ENCODE measurements at places on chromosomes 4 and X. TPM values are rescaled to one million over a fixed set of nuclear protein-coding genes. Genes with fewer than 3 reads are reported as not detected.

FREM3 gene
- total RNA-seq: 0.09 TPM

SLC7A11 gene
- 10.1 TPM for total RNA-seq

SLC10A7 gene
- total RNA-seq: 11.7 TPM

TMPRSS11B gene
- total RNA-seq: not detected

GLUD2 gene
- 0.43 TPM for total RNA-seq

OSTC gene
- 270 TPM for total RNA-seq

SPANXN4 gene
- not detected for total RNA-seq

WNK3 gene
- 0.26 TPM for total RNA-seq

HSFX3 gene
- total RNA-seq: not detected

OPN1MW gene
- 0.17 TPM for total RNA-seq

COL25A1 gene
- under 0.01 TPM for total RNA-seq
